Muscle of back (tissue), 13 donors: ENCODE measurements at places on chromosomes 16 and 17.

- no peak for DNase-seq
These were observed 1.5 kb downstream of the DDX28 start for GRCh38 chr16:68021490-68021889.

GRCh38 chr16:50614955-50615724 lies 66.0 kb downstream of the SNX20 start:
- peak; percentile 50 for DNase-seq

DNA sequence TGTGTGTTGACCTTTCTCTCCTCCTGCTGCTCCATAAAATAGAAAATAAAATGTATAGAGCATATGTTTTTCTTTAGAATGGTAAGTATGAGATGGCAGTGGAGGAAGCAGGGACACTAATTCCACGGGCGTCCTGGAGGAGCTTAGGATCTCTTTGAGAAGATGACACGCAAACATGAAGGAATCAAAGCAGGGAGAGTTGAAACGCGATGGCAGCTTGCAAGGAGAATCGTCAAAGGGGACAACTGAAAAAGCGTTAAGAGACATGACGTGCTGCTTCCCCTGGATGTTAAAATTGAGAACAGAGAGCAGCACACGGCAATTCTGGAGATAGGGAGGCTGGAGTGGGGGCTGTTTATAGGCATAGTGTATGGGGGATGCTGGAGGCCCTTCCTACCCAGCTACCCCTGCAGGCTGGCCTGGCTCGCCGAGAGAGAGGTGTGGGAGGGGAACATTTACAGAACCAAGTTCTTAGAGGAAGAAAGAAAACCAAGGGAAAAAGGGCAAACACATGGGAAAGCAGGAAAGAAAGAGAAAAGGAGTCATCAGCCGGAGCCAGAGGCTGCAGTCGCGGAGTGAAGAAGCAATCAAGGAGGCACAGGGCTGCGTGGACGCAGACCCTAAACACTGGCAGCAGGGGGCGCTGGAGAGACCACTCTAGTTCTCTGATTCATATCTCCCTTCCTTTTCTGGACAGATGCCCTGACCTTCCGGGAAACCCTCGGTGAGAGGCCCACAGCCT lies 55.8 kb downstream of the MYH13 start:
- DNase-seq = peak; percentile 38

- DNase-seq = no peak
These were observed 47.6 kb downstream of the IL21R start for GRCh38 chr16:27449434-27450195.

DNA sequence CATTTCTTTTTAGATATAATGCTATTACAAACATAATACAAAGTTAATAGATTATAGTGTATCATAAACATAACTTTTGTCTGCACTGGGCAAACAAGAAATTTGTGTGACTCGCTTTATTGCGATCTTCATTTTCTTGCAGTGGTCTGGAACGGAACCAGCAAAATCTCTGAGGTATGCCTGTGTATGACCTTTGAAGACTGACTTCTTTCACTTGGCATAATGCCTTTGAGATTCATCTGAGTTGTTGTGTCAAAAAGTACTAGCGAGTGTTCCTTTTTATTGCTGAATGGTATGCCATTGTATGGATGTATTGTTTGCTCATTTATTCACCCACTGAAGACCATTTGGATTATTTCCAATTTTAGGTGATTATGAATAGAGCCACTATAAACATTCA lies 69.2 kb downstream of the TANC2 start:
- no peak for DNase-seq

GRCh38 chr17:50763716-50764475 lies 3.4 kb downstream of the ANKRD40CL start:
- DNase-seq = no peak

DNA sequence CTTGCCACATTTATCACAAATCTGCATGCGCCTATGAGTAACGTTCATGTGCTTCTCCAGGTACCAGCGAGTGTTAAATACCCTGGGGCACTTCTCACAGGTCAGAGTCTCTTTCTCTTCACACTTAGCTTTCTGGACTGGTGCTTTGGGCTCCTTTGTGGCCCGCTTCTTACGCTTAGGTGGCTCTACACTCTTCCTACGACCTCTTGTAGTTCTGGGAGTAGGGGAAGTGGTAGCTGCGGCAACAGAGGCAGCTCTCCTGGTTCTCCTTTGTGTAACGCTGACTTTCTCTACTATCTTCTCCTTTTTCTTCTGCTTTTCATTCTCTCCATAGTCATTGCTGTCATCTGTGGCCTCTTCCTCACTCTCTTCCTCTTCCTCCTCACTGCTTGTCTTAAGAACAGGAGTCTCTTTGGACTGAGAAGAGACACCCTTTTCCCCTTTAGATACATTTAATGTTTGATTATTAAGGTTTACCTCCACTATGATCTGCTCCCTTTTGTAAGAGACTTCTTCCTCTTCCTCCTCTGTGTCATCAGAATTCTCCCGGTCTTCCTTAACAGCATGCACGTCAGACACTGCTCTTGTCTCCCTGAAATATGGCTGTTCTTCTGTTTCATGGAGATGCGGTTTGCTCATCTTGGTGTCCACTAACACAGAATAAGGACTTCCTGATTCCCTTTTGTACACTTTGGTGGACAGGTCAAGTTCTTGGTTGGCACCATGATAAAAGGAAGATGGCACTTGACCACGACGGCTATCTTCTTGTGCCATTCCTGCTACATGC lies 45.0 kb downstream of the ZNF652 start:
- no peak for DNase-seq

DNA sequence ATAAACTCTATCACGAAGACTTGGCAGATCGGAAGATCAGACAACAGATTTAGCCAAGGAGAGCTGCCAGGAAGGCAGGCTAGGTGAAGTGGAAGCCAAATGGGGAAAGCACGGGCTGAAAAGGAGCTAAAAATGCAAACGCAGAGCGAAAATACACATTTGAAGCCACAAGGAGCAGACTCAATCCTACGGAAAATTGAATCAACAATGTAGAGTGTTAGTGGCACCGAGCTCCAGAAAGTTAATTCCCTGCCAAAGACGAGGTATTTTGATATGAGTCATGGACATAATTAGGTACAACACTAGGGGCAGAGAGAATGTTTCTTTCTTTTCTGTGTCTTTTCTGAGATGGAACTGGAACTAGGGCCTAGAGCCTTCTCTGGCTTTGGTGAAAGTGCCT lies 20.7 kb downstream of the GSG1L start:
- peak; percentile 25 for DNase-seq

DNA sequence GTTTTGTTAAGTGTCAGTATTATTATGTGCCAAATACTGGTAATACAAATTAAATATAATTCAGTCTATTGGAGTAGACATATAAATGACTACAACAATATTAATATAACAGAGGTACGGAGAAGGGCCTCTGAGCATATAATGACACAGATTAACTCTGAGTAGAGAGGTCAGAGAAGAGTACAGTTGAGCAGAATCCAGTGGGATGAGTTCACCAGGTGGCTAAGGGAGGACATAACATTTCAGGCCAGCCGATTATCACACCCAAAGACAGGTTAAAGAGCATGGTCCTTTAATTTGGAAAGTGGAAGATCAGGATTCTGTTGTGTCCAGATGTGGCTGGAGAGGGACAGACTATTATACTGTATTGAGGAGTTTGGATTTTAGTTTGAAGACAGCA lies 11.3 kb downstream of the NFATC3 start:
- DNase-seq = no peak

DNA sequence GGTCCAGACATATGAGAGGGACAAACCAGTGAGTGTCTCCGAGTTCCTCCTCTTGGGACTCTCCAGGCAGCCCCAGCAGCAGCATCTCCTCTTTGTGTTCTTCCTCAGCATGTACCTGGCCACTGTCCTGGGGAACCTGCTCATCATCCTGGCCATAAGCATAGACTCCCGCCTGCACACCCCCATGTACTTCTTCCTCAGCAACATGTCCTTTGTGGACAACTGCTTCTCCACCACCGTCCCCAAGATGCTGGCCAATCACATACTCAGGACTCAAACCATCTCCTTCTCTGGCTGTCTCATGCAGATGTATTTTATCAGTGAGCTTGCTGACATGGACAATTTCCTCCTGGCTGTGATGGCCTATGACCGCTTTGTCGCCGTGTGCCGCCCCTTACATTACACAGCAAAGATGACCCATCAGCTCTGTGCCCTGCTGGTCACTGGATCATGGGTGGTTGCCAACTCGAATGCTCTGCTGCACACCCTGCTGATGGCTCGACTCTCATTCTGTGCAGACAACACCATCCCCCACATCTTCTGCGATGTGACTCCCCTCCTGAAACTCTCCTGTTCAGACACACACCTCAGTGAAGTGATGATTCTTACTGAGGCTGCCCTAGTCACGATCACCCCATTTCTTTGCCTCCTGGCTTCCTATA lies 19.2 kb downstream of the ZNF200 start:
- no peak for DNase-seq

GRCh38 chr17:45755050-45755449 lies 29.1 kb upstream of the CRHR1 start:
- no peak for DNase-seq

DNA sequence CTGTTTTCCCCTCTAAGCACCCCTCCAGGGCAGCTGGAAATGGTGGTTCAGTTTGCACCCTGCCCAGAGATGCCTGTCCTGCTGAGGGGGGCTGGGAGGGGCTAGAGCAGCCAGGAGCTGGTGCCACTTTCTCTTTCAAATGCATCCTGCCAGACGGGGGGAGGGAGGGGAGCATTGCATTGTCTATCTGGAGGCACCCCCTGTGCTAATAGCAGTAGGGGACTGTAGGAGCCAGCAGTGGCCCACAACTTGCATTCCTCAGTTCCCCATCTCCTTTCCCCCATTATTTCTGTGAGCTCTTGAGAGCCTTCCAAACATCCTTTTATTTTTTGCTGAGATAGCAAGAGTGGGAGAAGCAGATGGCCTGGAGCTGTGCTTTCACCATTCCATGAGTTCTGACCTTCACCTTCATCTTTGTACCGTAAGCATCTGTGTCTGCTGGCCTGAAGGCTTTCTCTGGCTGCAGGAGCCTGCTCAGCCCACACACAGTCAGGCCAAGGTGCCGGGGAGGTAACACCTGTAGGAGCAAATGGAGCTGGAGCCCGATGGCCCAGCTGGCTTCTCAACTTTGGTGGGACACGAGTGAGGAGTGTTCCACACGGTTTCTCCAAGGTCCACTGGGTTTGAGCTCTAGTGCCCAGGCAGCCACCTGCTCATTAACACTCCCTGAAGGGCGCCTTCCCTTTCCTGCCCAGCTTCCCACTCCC lies 5.2 kb downstream of the WFDC1 start:
- DNase-seq = no peak

DNA sequence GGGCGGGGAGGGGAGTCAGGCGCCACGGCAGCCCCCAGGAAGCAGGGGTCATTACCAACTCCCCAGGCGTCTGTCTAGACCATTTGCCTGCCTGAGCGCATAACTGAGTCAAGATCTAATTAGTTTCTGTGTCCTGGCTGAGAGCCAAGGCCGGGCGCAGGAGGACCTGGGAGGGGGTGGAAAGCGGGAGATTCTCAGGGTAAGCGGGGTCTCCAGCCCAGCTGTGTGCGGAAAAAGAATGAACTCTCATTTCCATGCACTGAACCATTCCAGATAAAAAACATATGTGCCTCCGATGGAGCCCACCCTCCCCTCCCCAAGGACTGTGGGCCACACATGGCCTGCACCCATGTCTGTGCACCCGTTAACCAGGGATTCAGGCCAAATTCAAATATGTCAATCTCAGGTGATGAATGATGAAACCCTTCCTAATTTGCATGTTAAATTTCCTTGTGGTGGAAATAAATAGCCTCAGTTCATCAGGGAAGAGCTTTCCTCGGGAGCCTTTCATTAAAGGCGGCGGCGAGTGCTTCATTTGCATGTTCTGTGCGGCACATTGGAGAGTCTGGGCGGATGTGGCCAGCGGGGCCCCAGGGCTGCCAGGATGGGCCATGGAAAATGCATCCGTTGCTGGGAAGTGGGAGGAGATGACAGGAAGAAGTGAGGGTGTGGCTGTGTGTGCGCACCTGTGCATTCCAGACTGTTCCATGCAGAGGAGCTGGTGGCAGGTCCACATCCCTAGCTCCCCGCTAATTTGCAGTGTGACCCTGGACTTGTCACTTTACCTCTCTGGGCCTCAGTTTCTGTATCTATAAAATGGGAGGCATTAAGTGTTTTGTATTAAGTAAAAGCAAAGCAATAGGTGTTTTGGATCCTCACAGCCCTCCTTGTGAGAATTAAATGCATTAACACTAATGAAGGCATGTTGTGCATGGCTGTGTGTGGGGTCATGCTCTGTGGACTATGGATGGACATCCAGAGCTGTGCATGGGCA lies 151.1 kb downstream of the SDK2 start:
- no peak for DNase-seq

DNA sequence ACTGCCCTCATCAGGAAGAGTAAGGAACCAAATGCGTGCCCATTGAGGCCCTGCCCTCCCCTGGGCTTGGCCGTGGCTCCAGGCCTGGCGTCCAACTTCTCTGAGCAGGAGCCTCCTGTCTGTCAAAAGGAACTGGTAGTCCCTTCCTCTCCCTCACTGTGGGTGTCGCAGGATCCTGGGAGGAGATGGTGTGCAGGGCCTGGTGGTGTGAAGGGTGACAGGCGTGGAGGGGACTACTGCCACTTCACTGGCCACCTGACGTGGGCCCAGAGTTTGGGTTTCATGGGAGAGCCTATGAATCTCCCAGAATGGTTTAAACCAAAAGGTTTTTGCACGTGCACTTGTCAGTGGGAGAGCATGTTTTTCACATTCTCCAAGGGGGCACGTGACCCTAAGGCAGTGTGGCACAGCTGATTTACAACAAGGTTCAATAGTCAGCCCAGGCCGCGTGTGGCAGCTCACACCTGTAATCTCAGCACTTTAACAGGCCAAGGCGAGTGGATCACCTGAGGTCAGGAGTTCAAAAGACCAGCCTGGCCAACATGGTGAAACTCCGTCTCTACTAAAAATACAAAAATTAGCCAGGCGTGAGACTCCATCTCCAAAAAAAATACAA lies 12.5 kb downstream of the ARL2BP start:
- no peak for DNase-seq

- DNase-seq = no peak
These were observed 2.2 kb upstream of the ZNF23 start for GRCh38 chr16:71464231-71464630.

GRCh38 chr16:29975811-29976511 lies 2.3 kb downstream of the TAOK2 start:
- DNase-seq = no peak

DNA sequence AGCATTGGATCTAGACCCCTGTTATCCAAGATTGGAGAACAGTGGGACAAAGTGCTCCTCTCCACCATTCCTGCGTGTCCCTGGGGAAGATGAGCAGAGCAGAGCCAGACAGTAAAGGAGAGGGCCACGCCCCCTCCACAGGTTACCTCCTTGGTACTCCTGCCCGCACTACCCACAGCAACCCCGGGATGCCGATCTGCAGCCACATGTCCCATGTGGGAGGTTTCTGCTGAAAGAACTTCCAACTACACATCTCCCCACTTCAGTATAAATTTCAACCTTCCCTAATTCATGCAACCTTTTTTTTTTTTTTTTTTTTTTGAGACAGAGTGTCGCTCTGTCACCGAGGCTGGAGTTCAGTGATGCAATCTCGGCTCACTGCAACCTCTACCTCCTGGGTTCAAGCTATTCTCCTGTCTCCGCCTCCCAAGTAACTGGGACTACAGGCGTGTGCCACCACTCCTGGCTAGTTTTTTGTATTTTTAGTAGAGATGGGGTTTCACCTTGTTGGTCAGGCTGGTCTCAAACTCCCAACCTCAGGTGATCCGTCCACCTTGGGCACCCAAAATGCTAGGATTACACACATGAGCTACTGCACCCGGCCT lies 2.3 kb downstream of the RAB37 start:
- DNase-seq = no peak
